ENCODE measurements at places on chromosomes 2 and 18.

- no peak for DNase-seq
Measured at GRCh38 chr2:21590026-21590690, 466.4 kb downstream of the TDRD15 start.

DNA sequence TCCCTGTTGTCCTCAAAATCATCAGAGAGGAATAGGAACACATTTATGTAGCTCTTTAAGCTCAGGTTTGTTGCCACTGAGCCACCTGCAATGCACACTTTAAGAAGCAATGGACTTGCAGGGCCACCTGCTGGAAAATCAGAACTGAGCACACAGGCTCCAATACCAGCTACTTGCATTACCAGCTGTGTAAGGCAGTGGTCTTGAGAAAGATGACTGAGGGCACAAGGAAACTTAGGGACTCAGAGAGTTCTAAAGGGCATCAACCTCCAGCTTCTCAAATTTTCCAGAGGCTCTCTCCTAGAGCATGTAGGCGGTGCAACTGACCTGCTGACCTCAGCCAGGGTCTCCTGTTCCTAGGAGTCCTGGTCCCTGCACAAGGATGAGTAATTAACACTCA lies 2.5 kb upstream of the CNDP2 start:
- DNase-seq = peak; percentile 60

DNA sequence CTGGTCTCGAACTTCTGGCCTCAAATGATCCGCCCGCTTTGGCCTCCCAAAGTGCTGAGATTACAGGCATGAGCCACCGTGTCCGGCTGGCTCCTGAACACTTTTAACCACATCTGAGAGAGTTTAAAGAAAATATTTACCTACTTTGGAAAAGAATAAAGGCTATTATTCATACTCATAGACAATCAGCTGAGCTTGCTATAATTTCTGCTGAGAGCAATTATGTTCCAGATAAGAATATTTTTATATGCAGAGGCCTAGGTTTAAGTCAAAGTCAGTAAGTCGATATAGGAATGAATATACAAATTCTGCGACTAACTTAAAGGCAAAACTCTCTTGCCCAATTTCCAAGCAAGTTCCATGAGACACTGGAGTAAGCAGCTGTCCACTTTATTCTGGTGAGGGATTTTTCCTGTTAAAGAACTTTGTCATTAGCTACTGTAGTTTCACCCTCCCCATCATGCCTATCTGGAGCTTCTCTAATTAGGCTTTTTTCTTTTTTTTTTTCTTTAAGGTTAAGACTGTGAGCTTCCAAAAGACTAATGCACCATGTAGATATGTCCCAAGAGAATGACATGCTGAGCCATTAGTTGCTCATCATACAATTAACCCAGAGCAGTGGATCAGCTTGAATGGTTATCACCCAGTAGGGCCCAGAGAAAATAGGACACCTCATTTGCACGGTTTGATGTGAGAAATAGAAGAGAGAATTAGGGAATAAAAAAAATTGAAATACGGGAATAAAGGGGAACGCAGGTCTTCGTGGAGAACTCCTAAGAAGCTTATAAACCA lies 260.1 kb downstream of the KCNE4 start:
- DNase-seq = no peak

DNA sequence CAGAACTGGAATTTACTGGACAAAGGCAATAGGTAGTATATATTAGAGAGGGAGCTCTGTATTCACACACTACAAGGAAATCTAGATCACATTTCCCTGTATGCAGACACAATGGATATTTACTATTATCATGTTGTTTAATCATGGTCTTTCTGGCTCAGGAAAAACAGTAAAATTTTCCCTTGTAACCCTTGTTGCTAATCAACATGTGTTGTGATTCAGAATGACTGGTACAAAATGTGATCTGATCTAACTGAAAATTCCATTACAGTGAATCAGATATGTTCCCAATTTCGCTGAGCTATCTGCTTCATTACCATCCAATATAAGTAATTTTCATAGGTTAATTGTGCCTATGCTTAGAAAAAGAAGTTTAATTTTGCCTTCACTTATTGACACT lies 1109.7 kb downstream of the LRP1B start:
- DNase-seq = peak; percentile 89

DNA sequence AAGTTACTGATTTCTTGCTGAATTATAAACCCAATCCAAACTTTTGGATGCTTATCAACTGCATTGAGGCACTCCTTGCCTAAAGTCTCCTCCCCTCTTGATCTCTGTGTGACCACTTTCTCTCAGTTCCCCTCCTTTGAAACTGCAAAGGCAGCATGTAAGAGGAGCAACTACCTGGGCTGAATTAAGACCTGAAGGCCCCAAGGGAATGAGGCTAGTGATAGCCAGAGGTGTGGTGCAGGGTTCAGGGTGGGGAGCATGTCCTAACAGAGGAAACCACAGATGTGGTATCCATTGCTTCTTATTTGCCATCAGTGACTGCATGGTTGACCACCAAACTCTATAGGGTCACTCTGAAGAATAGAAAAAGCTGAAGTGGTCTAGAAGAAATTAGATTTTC lies 557.9 kb downstream of the TNS1 start:
- DNase-seq = no peak

DNA sequence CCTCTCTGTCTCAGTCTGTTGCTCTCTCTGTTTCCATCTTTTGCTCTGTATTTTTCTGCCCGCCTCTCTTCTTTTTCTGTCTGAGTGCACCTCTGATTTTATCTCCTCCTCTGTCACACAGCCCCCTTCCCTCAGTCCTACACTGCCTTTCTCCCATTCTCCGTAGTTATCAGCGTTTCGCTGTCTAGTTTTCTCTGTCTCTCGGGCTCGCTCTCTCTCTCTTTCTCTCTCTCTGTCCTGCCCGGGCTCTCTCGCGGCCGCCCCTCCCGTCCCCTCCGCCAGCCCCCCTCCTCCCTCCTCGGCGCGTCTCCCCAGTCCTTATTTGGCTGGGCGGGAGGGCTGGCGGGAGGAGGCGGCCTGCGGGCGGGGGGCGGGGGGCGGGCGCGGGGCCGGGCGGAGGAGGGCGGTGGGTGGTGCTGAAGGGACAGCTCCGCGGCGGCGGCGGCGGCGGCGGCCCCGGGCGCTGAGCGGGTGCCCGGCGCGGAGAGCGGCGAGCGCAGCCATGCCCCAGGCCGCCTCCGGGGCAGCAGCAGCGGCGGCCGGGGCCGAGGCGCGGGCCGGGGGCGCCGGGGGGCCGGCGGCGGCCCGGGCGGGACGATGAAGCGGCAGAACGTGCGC lies at the start of gene KCNK3:
KCNK3 (plus strand) TSS at position 444 of the 618 bp plus-strand sequence; CDS start at position 598, 154 bp downstream.
- no peak for DNase-seq

GRCh38 chr2:25615386-25615785 lies 58.0 kb downstream of the DTNB start:
- no peak for DNase-seq

- no peak for DNase-seq
Measured at GRCh38 chr2:61978522-61978921, 73.0 kb downstream of the COMMD1 start.

DNA sequence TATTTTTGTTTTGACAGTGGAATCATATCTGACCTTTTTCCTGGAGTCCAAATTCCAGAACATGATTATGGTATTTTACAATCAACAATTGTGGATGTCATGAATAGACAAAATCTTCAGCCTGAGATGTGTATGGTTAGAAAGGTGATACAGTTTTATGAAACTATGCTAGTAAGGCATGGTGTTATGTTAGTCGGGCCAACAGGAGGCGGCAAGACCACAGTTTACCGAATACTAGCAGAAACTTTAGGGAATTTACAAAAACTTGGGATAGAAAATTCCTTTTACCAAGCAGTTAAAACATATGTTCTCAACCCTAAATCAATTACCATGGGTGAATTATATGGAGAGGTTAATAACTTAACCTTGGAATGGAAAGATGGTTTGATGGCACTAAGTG lies 137.0 kb downstream of the DNAH6 start:
- DNase-seq = no peak

DNA sequence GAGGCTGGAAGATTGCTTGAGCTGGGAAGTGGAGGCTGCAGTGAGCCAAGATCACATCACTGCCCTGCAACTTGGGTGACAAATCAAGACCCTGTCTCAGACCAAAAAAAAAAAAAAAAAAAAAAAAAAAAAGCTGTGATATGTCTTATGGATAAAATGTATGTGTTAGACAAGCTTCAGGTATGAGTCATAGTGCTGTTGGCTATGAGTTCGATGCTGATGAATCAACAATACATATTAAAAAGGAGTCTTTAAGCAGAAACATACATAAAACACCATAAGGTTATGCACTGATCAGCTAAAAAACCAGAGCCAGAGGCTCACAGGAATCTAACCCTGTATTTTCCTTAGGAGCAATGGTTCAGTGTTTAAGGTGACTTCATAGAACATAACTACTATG lies 332.3 kb downstream of the NCKAP5 start:
- peak; percentile 66 for DNase-seq

- DNase-seq = no peak
Measured at GRCh38 chr2:182444806-182445205, 18.0 kb upstream of the PDE1A start.

DNA sequence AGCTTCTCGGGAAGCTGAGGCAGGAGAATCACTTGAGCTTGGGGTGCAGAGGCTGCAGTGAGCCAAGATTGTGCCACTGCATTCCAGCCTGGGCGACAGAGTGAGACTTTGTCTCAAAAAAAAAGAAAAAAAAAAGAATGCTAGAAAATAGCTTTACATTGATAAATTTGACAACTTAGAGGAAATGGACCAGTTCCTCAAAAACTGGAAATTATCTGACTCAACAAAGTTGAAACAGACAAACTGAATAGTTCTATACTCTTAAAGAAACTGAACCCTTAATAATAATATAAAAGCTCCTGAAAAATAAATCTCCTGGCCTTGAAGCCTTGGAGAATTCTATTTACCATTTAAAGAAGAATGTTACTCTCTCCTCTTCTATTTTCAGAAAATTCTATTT lies 151.0 kb upstream of the BCL2L11 start:
- DNase-seq = no peak

GRCh38 chr18:49201464-49201863 lies 250.7 kb upstream of the SMAD7 start:
- no peak for DNase-seq

Measured in foreskin keratinocyte (primary cell).